ENCODE measurements at places on chromosomes 16 and 17.

DNA sequence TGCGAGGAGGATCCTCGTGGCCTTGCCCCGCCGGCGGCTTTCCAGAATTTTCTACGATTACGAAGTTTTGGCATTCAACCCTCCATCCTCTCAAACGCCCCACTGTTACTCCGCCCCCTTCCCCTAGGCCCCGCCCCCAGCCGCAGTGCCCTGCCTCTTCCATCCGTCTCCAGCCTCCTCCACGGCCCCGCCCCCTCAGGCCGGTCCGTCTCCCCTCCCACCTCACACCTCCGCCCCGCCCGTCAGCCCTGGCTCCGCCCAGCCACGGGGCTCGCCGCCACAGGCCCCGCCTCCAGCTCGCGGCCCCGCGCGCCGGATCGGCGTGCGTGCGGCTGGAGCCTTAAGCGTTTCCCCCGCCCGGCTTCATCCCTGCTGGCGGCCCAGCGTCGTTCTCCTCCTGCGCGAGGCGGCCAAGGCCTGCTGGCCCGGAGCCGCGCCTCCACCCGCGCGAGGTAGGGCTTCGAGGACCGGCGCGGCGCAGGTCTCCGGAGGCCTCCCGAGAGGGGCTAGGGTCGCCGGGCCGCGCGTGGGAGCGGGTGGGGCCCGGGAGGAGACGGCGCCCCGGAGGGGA, at the start of the genes C17orf67 and DGKE:
Gene C17orf67, minus strand, starts transcription at position 112 of the 571 bp plus-strand sequence. CDS start 18,110 bp downstream, outside the sequence.
Gene DGKE, plus strand, starts transcription at position 343 of the 571 bp plus-strand sequence. CDS start 645 bp downstream, outside the sequence.
- DNase-seq: peak; percentile 100

DNA sequence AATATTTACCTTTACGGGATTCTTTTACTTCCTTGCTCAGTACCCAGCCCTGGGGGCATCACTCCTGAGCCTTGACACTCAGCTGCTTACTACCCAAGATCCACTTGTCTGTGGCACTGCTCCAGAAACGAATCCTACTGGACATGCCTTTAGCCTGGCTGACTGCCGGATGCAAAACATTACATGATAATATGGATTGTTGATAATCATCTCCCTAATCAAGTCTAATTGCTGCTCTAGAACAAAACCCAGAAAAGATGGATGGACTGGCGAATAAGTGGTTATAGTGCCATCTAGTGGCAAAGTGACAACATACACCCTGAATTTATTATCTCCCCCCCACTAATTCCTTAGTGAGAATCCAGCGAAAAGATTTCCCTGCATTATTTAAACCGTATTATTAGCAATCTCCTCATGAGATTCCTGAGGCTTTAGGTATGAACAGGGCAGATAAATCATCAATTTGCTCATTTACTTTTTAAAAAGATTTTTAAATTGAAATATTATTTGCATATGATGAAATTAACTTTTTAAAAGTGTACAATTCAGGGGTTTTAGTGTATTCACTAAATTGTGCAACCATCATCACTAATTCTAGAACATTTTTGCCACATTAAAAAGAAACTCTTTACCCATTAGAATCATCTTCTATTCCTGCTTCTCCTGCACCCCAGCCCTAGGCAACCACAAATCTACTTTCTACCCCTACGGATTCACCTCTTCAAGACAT, 61.6 kb downstream of the RGS9 start:
- DNase-seq: no peak

DNA sequence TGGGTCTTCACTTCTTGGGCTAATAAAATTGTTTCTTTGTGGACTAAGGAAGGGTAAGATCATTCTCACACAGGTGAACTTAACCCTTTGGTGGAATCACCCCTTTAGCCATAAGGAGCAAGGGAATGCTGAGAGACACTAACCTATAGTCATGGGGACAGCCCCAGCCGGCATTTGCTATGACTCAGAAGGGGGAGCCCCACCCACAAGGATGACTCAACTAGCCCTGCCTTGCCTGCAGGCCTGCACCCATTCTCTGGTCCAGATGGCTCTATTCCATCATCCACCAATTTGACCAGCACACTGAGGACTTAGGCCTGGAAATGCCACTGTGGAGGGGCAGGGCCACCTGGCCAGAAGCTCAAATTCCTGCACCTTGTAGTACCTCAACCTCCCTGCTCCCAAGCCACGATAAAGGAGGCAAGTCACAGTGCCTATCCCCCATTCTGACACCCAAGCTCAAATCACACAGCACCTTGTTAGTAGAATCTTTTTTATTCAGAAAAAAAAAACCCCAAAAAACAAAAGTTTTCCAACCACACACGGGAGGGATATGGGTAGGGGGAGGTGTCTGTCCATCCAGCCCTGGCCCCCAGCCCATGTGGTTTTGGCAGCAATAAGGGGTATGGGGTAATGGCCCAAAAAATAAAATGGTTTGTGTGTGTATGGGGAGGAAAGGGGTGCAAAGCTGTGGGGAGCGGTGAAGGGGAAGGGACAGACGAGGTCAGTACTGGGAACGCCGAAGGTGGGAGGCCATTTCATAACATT, 3.0 kb downstream of the PFN1 start:
- DNase-seq: peak; percentile 61

- DNase-seq: peak; percentile 75
Measured at GRCh38 chr17:8109661-8110455, 8.5 kb downstream of the ALOXE3 start.

GRCh38 chr17:82247856-82248671, 19.2 kb downstream of the SLC16A3 start:
- DNase-seq: no peak

DNA sequence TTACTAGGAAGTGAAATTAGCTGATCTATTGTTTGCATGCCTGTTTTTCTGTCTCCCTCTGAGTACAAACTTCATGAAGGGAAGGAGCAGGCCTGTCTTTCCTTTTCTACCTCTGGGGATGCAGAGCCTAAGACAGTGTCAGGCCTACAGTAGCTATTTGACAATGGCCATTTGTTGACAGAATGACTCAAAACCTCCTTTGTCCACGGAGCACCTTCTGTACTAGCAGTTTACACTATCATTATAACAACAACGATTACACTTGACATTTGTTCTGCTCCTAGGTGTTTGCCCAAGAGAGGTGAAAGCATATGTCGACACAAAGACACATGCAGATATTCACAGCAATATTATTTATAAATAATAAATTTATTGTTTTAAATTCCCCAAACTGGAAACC, 132.3 kb upstream of the IRX3 start:
- no peak for DNase-seq

GRCh38 chr17:49431743-49432142, 17.1 kb upstream of the PHB1 start:
- no peak for DNase-seq

DNA sequence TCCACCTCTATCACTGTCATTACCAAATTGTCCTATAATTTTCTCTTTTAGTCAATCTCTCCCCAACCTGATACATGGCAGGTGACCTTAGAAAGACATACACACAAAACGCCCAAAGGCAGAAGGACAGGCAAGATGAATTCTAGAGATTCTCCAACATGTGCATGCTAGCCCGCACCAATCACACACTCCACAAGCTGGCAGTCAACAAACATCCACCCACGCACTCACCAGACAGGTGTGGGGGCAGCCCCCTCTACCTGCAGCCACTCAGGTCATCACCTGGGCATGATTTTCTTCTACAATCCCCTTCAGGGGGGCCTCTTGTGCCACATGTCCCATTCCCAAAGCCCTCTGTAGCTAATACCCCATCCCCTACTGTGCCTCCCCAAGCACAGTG, 9.5 kb downstream of the MPP2 start:
- DNase-seq: no peak

DNA sequence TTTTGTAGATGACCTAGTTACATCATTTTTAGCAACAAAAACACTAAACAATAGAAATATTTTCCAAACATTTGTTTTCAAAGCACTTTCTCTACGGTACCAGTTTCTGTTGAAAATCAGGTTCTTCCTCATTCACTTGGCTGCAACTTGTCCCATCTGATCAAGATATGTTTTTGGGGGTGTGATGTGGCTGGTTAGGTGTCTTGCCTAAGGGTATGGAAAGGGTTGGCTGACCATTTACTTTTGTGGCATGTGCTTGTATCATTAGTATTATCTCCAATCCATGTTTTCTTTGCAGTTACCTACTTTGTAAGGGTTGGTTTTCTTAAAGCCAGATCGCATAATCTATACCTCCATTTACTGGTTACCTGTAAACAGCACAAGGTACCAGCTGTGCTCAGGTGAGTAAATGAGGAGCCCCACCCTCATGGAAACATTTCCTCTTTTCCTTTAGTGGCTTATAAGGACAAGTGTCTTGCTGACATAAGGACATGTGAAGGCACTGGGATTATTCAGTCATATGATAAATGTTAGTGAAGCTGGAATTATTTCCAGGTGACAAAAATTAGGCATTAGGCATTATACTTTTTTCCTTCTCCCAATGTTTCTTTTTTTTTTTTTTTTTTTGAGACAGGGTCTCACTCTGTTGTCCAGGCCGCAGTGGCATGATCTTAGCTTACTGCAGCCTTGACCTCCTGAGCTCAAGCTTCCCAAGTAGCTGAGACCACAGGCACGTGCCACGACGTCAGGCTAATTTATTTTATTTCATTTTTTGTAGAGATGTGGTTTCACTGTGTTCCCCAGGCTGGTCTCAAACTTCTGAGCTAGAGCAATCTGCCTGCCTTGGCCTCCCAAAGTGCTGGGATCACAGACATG, 162.0 kb downstream of the CCDC182 start:
- no peak for DNase-seq

DNA sequence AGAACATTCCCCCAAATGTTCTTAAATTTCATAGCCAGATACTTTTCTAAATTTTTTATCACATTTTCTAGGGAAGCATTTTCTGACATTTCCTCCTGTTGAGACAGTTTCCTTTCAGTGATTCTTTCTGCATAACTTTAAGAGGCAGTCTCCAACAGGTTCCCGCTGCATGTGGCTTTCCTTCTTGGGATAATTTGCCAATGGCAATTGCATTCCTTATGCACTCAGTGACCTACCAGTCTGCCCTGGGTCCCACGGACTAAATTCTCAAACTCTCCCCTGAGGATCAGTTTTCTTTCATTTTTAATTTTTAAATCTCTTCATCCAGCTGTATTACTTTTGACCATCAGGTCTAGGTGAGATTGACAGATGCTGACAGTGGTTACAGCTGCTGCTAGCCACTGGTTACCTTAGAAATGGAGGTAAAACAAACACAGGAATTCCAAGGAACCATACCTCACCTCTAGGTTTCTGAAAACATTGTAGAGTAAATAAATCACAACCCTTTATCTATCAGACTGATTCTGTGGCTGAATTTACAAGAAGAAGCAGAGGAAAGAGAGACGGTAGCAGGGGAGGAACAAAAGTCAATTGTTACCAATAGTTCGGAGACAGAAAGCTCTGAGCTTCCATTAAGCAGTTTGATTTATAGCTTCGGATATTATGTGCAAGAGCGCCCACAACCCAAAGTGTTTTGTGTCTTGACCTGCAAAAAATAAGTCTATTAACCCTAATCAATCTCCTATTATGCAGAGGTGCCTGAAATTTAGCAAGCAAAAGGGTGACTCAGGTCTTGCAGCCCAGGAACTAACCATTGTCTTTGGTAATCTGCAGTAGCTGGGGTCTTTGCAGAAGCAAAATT, 216.0 kb downstream of the PMP22 start:
- no peak for DNase-seq

DNA sequence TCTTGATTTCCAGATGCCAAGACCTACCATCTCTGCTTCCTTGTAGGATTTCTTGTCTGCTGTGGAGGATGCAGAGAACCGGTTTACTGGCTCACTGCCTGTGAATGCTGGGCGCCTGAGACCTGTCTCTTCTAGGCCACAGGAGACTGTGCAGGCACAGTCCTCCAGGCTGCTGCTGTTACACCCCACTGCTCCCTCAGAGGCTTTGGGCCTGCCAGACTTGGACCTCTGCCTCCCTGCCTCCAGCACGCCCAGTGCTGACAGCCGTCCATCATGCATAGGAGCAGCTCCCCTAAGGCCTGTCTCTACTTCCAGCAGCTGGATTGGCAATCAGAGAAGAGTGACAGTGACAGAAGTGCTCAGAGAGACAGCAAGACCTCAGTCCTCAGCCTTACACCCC, 6.1 kb downstream of the HROB start:
- DNase-seq: no peak

GRCh38 chr16:27109666-27110523, 43.2 kb downstream of the C16orf82 start:
- peak; percentile 87 for DNase-seq

GRCh38 chr16:84822990-84823389, 3.2 kb downstream of the CRISPLD2 start:
- DNase-seq: no peak

DNA sequence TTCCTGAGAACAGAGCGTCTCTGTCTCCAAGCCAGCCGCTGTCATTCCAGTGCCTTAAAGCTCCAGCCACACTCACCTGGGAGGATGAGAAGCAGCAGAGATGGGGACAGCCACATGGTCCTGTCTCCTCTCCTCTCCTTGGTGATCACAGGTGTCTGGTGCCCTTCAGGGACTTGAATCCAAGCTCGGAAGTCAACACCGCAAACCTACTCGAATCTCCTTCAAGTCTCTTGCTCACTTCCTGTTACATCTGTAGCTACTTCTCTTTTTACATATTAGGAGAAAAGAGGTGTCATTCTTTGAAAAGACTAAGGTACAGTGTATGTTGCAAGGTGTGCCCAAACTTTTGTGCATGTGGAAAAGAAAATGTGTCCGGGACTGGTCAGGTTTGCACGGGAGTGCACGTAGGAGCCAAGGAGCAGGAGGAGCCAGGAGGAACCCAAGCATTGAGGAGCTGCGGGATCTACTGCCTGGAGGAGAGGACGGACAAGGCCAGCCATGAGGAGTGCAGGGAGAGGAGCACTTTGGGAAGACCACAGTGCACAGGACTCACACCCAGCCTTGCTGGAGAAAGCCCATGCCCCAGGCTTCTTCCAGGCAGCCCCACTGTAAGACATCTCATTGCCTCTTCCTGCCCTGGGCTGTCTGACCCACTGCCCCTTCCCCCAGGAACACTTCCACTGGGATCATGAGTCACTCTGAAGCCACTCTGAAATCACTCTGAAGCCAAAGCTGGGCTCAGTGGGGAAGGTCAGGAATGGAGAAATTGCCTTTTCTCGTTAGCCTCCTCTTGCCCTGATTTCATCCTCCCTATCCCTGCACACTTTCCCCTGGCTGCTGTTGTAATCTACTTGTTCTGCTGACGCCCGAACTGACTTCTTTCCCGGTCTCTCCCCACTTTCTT, at the start of gene CD300LD:
Gene CD300LD, minus strand, starts transcription at position 197 of the 904 bp plus-strand sequence. Its CDS starts 81 bp downstream, at position 116.
- DNase-seq: no peak

- DNase-seq: no peak
Measured at GRCh38 chr16:66905633-66906539, 12.8 kb downstream of the CDH16 start.

- no peak for DNase-seq
Measured at GRCh38 chr17:57577751-57578607, 167.1 kb downstream of the CCDC182 start.

GRCh38 chr17:54781389-54781788, 119.3 kb upstream of the TOM1L1 start:
- DNase-seq: no peak

GRCh38 chr16:61671161-61671560, 365.1 kb downstream of the CDH8 start:
- DNase-seq: no peak

- no peak for DNase-seq
Measured at GRCh38 chr16:12026741-12027490, 50.4 kb downstream of the SNX29 start.
